Activated T-helper 17 cell treated with anti-CD3 and anti-CD28 coated beads, Interleukin-2, amount 50 U/mL, for 72 hours (primary cell): ENCODE measurements at places on chromosomes 1 and 21. TPM values are rescaled to one million over a fixed set of nuclear protein-coding genes. Genes with fewer than 3 reads are reported as not detected.

- no peak for ATAC-seq
These were observed 1878.0 kb downstream of the MRPL39 start for GRCh38 chr21:23729331-23729730.

DNA sequence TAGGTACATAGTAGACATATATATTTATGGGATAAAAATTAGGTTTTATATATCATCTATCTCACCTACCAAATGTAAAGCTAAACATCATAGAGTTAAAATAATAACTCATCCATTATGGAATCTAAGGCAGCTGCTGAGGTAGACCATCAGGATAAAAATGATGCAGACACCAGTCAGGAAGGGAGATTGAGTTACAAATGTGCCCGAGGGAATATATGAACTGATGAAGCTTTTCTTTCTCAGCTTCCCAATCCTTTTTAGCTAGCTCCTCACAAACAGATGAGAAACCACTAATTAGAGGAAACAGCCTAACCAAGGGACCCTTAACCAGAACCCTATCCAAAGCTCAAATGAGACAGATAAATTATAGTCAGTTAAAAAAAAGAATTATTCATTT lies 20.9 kb downstream of the TTLL7 start:
- ATAC-seq = no peak

- no peak for ATAC-seq
These were observed 31.0 kb downstream of the KIF21B start for GRCh38 chr1:200992382-200993048.

DNA sequence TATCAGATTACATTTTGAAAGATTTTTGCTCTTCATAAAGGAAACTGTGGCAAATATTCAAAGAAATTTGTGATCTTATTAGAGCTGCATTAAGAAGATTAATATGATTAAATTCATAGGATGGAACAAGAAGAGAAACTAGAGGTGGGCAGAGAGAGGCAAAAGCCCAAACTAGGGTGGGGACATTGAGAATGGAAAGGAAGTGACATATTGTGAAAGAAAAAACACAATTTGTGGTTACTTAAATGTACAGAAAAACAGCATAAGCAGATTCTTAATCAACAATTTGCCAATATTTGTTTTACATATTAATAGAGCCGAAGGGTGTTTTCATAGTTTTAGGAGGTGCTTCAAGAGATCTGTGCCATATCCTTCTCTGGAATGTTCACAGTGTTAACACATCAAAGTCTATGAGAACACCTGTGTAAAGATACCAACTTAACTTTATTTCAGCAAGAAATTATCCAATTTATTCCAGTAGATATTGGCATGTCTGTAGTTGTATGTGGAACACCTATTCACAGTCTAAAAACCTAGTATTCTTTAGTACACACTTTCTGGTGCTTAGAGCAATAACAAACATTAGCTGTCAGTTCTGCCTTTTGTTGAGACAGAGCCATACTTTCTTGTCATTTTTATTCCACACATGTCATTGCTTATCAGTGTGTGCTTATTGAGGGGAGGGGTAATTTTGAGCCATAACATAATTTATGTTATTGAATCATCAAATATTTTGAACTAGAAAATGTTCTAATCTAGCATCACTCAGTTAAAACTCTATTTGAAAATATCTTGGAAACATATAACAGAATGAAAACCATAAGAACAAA lies 401.5 kb downstream of the PTPRC start:
- ATAC-seq = no peak

DNA sequence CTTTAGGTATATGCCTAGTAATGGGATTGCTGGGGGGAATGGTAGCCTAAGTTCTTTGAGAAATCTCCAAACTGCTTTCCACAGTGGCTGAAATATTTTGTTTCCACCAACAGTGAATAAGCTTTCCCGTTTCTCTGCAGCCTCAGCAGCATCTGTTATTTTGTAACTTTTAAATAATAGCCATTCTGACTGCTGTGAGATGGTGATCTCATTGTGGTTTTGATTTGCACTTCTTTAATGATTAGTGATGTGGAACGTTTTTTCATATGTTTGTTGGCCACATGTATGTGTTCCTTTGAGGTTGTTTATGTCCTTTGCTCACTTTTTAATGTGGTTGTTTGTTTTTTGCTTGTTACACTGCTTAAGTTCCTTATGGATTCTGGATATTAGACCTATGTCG lies 237.4 kb downstream of the CENPF start:
- no peak for ATAC-seq

GRCh38 chr1:242449661-242450060 lies 74.8 kb downstream of the PLD5 start:
- ATAC-seq = no peak

DNA sequence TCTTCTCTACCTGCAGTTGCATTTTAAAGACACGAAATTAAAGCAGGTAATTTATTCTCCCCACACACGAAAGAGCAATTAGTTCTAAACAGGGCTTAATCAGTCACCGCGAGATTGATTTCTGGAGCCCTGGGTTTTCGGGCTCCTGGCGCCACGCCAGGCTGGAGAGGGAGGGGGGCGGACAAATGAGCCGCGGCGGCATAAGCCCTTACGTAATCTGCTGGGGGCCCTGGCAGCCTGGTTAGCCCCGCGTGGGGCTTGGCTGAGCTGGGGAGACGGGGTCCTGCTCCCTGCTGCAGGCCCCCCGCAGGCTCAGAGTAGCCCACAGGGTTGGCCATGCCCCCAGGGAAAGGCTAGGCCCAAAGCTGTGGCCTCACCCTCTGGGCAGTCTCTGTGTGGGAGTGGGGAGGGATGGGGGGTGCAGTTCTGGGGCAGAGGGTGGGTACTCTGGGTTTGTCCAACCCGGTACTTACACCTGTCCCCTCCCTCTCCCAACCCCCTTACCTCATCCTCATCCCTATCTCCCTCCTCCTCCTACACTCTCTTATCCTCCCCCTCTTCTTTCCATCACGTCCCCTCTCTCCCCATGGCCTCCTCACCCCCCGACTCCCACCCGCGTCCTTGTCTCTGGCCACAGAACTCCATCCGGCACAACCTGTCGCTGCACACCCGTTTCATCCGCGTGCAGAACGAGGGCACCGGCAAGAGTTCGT lies 19.9 kb downstream of the FOXO6 start:
- ATAC-seq = no peak

DNA sequence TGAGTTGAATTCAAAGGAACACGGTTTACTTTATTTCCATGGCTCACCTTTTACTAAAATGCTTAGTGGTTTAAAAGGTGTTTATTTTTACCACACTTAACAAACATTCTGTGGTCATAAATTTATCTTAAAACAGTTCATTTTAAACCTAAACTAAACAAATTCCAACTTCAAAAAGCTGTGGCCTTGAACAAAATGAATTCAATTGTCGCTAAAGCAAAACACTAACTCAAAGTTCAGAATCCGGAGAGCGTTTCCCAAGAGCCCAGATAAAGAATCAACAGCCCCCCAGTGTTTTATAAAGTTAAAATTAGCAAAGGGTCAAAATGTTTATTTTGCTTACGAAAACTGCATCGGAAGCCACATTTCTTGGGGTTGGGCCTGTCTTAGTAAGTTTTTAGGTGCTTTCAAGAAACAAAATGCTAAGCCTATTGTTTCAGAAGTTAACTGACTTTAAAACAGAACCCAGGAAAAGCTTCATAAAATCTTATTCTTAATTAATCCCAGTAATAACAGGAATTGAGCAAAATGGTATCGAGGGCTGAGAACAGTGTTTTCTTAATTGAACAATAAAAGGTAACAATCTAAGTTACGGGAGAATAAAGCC lies 1.3 kb downstream of the PUM1 start:
- ATAC-seq = no peak

- ATAC-seq = no peak
These were observed 18.9 kb downstream of the SDE2 start for GRCh38 chr1:225980005-225980836.

DNA sequence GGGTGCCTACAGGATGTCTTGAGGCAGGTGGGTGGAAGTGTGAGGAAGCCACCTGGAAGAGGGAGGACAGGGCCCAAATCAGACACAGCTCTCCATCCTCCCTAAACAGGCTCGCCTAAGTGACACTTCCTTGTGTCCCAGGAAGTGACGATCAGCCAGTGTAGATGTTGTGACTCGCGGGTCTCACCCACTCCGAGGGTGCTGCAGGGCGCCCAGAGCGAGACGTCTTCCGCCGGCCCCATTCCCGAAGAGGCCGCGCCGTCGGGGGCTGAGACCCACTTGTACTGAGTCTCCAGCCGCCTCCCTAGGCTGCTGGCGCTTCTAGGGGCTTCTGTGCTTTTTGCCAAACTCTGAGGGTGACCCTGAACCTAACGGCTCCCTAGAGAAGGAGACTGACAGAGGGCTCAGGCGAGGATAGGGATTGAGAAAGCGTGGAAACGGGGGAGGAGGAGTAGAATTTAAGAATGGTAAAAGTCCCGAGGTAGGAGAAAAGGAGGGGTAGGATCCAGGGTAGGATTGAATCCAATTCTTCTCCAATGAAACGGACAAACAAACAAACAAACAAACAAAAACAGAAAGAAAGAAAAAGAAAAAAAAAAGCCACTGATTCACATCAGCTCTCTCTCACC lies 543 bp upstream of the MARK1 start:
- ATAC-seq = no peak

DNA sequence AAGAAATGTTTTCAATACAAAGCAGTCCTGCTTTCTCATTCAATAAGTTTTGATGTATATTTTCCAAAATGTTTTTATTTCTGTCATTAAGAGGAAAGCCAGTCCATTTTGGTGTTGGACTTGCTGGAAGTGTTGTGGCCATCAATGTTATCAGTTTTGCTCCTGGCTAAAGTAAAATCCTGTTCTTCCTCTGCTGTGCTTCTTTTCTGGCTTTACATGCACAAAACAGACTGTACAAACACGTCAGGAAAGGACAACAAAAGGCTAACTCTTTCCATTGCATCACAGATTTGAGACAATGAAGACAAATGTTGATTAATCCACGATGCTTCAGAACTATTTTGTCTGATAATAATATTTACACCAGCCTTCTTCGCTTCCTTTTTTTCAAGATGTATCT lies 735.4 kb downstream of the LTN1 start:
- ATAC-seq = no peak

- peak; percentile 20 for ATAC-seq
These were observed at the start of gene KIF26B for GRCh38 chr1:245154429-245155271. TSS of gene KIF26B (plus strand) at chr1:245154985. CDS start at chr1:245155425, 440 bp downstream.

GRCh38 chr1:55204997-55205396 lies 10.2 kb downstream of the USP24 start:
- ATAC-seq = peak; percentile 94

DNA sequence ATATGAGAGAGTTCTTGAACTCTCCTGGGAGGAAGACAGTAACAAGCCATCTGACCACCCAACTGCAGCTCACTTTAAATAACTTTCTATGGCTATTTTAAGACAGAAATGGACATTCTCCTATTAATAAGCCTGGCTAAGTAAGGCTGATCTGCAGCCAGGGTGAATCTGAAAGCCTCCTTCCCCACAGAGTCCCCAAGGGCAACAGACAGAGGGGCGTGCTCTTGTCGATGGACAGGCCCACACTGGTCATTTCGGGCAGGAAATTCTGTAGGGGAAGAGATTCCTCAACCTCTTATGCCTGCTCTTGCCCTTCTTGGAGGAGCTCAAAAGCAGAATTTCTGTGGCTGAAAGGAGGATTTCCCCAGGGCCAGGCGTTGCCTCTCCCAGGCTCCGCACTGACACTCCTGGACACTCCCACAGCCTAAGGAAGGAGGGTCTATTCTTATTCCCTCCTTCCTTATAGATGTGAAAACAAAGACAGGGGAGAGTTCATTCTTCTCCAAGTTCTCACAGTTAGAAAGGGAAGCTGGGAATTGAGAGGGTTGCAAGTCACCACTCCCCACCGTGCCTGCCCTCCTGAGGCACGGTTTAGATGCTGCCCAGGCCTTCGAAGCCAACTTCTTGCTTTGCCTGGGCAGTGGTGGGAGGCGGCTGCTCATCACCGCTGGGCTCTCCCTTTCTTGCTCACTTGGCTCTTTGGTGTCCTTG lies 17.9 kb upstream of the KANK4 start:
- ATAC-seq = no peak

DNA sequence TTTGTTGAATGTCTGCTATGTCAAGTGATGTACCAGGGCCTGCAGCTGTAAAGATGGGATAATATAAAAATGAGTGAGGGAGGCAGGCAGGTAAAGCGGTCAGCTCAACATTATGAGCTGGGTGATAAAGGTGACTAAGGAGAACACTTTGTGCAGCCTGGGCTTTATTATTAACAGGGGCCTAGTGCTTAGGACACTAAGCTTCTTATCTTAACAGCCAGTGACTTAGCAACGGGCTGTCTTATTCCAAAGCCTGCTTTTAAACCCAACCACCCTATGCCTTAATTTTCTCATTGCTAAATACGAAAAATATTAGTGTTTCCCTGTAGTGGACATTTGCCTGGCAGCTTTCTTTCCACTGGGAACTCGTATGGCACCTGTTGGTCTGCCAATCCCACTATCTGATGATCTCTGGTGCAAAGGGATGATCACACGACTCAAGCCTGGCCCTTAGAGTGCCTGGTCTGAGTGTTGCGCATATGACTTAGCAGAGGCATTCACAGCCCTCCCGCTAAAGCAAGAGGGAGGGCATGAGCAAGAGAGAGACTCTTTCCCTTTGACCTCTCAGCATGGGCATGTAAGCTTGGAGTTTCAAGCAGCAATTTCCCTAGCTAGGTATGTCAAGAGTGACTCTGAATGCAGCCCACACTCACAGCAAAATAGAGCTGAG lies 98.6 kb upstream of the PAPPA2 start:
- ATAC-seq = no peak

GRCh38 chr1:49630156-49630555 lies 393.6 kb downstream of the AGBL4 start:
- ATAC-seq = no peak

- ATAC-seq = no peak
These were observed 57.5 kb downstream of the IARS2 start for GRCh38 chr1:220151454-220151853.

OR6N1 gene
- not detected for total RNA-seq

IL6R gene
- 38.2 TPM for total RNA-seq

MFSD2A gene
- 10.3 TPM for total RNA-seq

MYBPH gene
- total RNA-seq = not detected

ADORA3 gene
- total RNA-seq = not detected

IFNAR1 gene
- total RNA-seq = 38.8 TPM

CFHR5 gene
- total RNA-seq = not detected

MARK1 gene
- total RNA-seq = 0.05 TPM

PGLYRP4 gene
- 0.26 TPM for total RNA-seq

CLCA1 gene
- not detected for total RNA-seq

RNU1-1 gene
- total RNA-seq = 1,202 TPM

GPX7 gene
- 20.5 TPM for total RNA-seq

NPHS2 gene
- total RNA-seq = not detected
